ENCODE measurements at places on chromosomes 12 and 14.
A peak's percentile ranks its signal among the peaks of the same experiment; 100 is the strongest.

DNA sequence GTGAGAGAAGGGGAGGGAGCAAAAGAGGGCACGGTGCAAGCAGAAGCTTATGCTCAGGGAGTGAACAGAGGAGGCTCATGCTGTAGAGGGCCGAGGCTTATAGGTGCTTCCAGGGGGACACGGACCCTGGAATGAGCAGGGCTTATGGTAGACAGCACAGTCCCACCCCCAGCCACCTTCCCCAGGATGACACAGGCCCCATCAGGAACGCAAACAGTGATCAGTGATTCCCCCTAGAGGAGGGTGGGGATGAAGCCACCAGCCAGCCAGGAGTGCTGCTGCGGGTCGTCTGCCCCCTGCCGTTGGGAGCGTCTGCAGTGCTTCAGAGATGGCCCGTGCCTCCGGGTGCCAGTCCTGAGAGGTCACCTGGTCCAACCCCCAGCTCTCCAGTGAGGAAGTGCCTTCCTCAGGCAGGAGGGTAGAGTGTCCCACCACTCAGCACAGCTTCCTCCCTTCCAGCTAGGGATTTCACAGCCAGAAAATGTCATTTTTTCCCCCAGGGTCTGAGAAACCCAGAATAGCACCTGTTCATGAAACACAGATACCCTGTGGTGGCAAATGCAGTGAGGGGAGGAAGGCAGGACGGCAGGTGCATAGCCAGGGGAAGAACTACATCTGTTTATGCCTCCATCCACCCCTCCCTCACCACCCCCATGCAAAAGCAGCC, 60.7 kb downstream of the SLC6A12 start:
- peak; percentile 19 for DNase-seq

- no peak for DNase-seq
Measured at GRCh38 chr12:84994426-84994825, 41.7 kb downstream of the TSPAN19 start.

- DNase-seq = no peak
Measured at GRCh38 chr12:79438480-79439174, 252.1 kb downstream of the PAWR start.

GRCh38 chr12:62834971-62835547, 99.9 kb downstream of the PPM1H start:
- no peak for DNase-seq

DNA sequence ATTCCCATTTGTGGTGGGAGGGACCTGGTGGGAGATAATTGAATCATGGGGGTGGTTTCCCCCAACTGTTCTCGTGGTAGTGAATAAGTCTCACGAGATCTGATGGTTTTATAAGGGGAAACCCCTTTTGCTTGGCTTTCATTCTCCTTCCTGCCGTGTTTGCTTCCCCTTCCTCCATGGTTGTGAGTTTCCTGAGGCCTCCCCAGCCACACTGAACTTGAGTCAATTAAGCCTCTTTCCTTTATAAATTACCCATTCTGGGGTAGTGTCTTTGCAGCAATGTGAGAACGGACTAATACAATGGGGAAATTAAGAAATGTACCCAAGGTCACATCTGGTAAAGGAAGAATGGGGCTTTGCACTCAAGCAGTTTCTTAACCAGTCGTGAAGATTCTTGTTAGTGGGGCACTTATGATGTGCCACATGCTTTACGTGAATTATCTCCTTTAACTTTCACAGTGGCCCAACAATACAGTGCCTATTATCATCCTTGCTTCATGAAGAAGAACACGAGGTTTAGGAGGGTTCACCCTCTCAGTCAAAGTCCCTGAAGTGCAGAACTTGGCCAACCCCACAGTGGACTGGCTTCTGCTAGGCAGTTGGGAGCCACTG, 234.3 kb downstream of the EFCAB11 start:
- DNase-seq = no peak

- DNase-seq = no peak
Measured at GRCh38 chr14:90678420-90678819, 137.8 kb downstream of the TTC7B start.

DNA sequence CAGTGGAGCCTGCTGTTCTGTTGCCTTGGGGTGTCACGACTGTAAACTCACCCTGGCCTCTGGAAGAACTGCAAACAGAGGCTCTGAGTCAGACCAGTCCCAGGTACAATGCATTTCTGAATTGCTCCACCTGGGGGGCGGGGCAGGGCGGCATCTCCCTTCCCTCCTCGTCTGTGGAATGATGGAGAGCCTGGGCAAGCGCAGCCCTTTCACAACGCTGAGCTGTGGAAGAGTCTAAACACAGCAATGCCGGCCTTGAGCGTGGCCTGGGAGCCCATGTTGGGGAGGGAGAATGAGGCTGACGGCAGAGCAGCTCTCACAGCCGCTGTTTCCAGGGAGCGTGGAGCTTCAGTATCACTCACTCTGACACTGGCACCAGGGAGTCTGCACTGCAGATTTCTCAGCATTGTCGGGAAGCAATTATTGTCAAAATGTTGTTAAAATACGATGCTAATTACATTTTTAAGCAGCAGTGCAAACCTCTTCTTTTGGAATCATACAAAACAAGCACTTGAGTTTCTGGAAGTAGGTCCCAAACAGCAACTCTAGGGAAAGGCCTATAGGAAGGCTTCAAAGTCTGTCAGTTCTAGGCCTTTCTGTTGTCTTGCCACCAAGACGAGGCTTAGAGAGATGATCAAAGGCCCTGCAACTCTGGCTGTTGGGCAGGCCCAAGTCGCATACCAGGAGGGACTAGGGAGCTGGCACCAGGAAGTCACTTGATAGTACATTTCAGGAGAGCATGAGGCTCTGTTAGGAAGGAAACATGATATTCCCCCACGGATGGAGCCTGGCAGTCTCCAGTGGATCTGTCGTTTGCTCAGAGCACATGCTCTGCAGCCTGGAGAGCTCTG, 244.0 kb upstream of the FKBP4 start:
- DNase-seq = no peak

- DNase-seq = no peak
Measured at GRCh38 chr14:72745991-72746980, 147.6 kb downstream of the DPF3 start.

- no peak for DNase-seq
Measured at GRCh38 chr12:51873251-51873994, 14.5 kb upstream of the ANKRD33 start.

- no peak for DNase-seq
Measured at GRCh38 chr12:132559652-132560363, 50.6 kb downstream of the LRCOL1 start.

GRCh38 chr12:121858662-121859572, at the start of gene HPD:
HPD (minus strand) TSS chr12:121858859; CDS start chr12:121858823, 36 bp downstream.
- DNase-seq = no peak

DNA sequence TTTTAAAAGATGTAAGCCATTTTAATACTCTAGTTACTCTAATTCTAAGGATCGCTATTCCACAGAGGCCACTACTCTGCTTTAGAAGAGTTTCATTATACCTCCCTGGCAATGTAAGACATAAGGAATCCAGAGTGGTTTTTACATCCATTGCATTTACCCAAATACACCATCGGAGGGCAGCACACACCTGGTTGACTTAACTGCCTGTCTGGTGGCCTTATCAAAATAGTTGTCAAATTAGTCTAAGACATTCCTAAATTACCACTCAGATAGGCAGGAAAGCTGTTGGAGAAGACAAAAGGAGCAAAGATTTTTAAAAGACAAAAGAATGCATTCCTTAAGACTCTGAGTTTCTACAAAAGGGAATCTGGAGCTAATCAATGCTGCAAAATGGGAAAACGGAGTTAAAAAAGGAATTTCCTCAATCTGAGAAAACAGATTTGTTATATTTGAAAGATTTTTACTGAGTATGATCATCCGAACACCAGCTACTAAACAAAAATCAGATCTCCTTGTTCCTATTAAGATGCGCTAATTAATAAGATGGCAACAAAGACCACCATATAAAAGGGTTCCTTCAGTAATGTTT, 33.8 kb upstream of the FGD4 start:
- DNase-seq = no peak

DNA sequence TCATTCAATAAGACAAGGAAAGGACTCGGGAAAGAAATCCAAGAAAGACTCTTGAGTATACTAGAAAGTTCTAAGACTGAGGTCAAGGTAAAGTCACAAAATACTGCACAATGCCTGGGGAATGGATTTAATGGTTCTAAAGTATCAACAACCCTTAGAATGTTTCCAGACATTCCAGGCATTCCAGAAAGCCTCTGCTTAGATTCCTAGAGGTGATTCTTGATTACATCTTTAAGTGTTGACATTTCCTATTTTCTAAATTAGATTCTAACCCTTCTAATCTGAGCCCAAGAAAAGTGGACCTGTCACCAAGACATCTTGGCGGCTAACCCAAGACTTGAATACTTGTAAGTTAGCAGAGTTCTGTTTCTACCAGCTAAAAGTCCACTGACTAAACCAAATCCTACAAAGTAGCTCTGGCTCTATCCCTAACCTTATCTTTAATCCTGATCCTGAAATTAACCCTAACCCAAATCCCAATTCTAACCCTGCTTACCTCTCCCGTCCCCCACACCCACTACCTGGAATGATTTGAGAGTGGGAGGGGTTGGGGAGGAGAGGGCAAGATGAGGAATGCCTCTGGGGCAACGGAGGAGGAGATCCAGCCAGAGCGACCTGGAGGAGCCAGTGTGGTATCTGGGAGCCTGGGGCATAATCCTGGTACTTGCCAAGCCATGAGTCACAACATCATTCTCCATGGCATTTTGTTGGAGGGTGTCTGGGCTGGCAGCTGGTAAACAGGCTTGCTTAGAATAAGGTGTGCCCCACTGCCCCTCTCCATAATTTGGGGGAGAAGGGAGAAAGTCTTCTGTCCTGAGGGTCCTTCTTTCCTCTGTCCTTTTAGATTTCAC, 93.4 kb upstream of the HOXC13 start:
- DNase-seq = no peak

DNA sequence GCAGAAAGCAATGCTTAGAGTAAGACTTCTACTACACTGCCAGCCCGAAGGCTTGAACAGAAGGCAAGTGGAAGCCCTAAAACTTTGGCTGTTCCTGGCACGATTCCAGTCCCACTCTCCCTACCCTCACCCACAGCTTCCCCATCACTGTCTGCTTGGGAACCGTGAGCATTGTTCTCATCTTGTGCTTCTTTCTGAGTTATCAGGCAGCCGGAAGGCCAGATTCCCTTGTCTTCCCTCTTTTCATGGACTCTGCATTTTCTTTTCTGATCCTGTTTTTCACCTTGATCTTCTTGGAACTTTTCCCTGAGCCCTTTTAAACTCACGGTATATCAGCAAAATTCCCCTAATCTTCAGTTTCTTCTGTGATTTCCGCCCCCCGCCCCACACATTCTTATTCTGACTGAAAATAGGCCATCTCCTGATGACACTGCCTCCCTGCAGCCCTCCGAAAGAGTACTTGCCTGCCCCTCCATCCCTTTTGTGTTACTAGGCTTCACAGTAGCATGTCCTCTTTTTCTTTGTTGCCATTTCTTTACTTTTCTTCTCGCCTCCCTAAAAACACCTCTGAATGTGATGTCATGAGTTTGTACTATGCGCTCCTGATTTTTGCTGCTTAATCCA, 29.9 kb downstream of the RCOR1 start:
- no peak for DNase-seq

DNA sequence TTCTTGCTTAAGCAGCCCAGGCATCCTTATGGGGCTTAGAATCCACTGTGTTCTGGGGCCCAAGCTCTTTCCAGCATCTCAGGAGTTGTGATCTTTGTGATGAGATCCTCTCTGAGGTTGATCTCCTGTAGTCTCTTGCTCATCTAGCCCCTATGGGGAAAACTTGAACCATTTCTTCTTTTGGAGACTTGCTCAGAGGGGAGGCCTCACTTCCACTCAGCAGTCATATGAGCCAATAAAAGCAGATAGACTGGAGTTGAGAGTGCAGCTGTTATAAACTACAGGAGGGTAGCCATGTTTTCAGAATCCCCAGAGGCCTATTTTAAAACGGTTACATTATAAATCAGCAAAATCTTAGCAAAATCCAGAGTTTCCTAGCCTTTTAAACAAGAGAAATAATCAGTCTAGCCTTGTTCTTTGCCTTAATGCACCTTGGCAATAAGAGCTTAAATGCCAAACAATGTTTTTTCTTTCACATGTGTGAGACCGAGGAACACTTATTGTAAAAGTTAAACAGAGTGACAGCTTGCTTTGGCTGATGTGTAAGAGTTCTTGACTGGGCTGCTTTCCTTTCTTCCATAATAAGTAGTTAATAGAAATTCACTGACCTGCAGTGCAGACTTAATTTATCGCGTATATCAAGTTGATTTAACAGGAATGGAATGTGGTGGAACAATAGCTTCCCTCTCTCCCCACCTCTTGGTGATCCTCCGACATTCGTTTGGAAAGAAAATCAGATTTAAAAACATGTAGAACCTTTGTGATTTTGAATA, 168.3 kb downstream of the NEDD1 start:
- DNase-seq = no peak

DNA sequence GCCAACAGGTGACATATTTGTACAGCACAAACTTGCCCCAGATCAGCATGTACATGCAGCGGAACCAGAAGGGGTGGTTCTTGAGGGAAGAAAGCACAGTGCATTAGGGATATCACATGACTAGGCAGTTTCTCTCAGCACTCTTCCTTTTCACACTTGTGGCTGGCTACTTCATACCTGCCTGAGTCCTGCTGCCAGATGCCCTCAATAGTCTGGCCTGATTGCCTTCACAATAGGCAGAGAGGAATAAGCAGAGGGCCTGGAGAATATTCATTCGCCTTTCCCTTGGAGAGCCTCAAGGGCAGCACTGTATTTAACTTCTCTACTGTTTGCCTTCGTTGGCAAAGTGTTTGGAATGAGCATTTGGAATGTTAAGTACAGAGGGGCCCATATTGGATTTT, 7.9 kb downstream of the EMG1 start:
- no peak for DNase-seq

DNA sequence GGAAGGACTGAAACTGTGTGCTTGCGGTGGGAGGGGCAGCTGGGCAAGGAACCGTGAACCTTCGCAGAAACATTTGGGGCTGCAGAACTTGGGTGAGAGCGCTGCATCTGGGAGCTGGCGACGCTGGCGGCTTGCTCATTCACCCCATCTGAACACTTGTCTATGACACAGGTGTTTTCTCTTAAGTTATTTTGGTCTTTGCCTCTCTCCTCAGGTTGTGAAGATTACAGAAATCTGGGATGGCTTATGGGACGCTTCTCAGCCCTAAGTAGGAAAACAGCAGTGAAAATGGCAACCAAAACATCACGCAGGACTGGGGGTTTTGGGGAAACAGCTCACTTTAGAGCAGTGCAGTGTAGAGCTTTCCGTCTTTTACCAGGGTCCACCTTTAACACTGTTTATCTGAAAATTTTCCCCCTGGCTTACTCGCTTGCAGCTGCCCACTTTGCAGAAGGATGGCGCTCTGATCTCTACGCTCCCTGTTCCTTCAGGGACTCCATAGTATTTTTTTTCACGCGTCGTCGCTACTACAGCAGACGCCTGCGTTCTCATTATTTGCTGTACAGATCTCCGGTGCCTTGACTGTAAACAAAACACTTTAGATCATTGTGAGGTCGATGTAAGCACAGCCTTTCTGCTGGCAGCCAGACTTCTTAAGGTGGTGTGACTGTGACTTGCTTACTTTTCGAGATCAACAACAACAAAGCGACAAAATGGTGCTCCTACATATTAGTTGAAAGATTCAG, 2.7 kb upstream of the CDKN1B start:
- no peak for DNase-seq

DNA sequence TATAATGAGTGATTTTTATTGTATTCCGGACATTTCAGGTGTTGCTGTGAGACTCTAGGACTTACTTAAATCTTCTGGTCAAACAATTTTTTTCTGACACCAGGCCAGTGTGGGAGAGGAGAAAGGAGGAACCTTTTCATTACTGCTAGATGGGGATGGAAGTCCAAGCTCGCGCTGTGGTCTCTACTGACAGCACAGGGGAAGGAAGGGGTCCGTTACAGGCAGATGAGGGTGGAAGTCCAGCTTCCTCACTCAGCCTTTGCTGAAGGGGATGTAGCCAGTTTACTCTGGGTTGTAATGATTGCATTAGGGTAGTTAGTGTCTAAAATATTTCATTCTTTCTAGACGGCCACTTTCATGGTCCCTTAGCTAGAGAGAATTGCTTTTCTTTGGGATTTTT, 26.3 kb upstream of the ST8SIA1 start:
- DNase-seq = no peak

Data from stimulated activated CD8-positive, alpha-beta memory T cell treated with anti-CD3 and anti-CD28 coated beads, Interleukin-12 subunit alpha, Interleukin-12 subunit beta, amount 100 ng/mL, for 4 hours (primary cell).